Stimulated activated CD8-positive, alpha-beta memory T cell treated with anti-CD3 and anti-CD28 coated beads, Interleukin-4, amount 100 ng/mL, for 4 hours (primary cell): ENCODE measurements at places on chromosomes 4 and X.

- no peak for DNase-seq
These were observed 18.8 kb upstream of the METAP1 start for GRCh38 chr4:98976716-98977115.

GRCh38 chr4:76087007-76087769, 12.7 kb downstream of the ART3 start:
- DNase-seq: no peak

DNA sequence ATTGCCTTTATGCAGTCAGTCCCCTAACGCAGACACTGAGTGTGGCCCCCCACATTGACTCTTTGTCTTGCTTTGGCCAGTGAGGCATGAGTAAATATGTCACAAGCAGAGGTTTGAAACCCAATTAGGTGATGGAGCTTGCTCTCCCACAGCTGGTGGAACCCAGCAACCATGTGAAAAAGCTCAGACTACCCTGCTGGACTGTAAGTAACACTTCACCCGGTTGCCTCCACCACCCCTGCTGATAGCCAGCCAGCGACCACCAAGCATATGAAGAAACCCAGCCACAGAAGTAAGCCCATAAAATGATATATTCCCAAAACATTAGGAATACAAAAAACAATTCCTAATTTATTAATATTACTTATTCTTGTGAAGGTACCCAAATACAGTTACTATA, 21.6 kb upstream of the PDCL2 start:
- DNase-seq: no peak

- DNase-seq: no peak
These were observed 702 bp downstream of the TSPAN5 start for GRCh38 chr4:98657531-98658286.

DNA sequence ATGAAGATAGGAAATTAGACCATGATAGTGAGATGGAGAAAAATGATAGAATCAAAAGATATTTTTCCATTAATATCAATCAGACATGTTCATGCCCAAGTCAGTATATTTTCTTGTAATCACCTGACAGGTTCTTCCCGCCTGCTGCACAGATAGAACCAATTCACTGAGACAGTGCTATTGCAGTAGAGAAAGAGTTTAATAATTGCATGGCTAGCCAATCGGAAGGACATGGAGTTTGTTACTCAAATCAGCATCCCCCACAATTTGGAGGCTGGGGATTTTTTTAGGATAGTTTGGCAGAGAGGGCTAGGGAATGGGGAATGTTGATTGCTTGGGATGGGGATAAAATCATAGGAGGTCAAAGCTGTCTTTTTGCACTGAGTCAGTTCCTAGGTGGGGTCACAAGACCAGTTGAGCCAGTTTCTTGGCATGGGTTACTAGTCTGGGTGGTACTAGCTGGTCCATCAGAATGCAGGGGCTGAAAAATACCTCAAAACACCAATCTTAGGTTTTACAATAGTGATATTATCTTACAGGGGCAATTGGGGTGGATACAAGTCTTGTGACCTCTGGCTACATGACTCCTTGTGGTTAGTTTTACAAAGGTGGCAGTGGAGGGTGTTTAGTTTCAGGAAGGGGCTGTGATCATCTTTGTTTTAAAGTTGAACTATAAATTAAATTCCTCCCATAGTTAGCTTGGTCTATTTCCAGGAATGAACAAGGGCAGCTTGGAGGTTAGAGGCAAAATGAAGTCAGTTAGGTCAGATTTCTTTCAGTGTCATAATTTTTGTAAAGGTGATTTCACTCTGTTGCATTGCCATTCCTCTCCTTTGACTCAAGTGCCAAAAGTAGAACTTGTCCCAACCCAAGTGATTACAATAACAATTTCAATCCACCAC, 100.3 kb upstream of the PDE5A start:
- DNase-seq: no peak

DNA sequence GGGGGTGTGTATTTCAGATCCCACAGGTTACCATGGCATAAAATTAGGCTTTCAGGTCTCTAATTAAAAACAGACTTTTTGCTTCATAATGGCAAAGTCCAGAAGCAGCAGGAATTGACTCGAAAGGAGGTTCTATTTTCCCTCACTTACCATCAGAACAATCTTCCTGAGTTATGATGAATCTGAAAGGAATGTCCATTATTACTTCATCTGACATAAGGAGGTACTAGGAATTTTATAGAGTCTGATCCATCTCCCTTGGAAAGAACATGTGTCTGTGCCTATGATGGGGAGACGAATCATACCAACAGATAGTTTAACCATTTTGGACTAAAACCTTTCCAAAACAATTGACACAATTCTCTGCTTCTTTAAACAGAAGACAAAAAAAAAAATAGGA, 206.3 kb upstream of the FGF13 start:
- no peak for DNase-seq

DNA sequence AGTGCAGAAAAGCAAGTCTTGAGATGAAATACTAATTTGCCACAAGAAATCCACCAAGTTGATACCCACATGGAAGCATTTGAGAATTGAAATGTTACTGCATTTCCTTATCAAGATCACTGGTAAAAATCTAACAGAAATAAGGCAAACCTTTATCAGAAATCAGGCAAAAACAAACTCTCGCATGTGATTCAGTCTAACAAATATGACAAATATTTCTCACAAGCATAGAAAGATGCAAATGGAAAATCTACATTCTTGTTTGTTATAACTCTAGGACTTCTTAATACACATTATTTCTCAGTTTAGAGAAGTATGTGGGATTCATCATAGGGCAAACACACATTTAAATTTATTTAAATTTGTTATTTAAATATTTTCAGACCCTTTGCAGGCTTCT, 52.9 kb downstream of the TXK start:
- no peak for DNase-seq

DNA sequence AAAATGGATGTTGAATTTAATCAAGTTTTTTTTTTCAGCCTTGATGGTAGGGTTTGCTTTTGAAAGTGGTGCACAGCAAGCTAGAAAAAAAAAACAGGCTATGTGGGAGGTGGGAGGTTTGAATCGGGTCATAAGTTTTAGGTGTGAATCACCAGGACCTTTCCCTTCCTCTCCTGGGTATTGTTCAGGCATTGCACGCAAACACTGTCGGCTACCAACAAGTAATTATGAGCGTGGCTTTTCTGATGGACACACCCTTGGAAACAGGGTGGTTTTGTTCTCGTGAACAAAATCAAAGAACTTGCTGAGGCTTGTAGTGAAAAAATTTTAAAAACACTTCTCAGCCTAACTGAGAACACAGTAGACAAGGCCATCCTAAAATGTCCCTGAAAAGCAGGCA, 18.1 kb downstream of the PIR start:
- no peak for DNase-seq

DNA sequence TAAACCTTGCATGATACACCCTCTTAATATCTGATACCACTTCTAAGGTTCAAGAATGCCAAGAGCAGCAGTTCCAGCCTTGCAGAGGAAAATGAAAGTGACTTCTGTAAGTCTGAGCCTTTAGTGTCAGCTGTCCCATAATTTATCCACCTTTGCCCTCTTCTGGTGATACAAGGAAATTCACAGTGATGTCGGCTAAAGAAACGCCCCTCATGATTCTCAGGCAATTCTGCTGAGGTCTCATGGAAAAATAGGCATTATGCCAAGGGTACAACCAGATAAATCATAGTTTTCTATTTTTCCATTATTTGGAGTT, 172.2 kb upstream of the CXCL13 start:
- DNase-seq: no peak

DNA sequence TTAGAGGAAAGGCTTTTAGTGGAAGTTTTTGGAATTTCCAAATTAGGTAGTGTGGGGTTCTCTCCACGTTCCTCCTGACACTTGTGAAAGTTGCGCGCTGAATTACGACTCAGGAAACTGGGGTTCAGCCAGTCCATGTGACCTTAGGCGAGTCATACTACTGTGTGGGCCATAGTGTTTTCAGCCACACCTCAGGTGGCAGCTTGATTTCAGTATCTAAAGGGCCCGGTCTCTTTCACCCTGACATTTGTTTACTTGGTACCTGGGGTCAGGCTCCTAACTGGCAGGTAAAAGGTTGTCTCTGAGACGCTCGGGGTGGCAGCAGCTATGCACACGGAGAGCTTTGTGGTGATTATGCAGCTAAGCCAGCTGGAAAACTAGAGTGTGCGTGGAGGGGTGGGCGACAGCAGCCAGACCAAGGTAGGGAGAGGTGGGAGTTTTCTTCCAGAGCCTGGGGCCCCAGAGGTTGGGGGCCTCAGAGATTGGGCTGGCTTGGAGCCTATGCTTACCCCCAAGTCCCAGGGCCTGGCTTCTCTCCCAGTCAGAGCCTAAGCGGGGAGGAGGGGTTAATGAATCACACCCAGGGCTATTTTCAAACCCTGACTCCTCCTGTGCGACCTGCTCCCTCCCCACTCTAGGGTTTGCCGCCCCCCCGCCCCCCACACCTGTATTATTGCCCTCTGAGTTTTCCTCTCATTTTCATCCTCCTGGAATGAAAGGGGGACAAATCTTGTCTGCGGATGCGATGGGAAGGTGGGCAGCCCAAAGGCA, 47.2 kb downstream of the STARD8 start:
- no peak for DNase-seq

- DNase-seq: no peak
These were observed 75.0 kb downstream of the TBC1D9 start for GRCh38 chr4:140681201-140681600.

- DNase-seq: no peak
These were observed 137.1 kb downstream of the MID1 start for GRCh38 chrX:10483191-10483831.

DNA sequence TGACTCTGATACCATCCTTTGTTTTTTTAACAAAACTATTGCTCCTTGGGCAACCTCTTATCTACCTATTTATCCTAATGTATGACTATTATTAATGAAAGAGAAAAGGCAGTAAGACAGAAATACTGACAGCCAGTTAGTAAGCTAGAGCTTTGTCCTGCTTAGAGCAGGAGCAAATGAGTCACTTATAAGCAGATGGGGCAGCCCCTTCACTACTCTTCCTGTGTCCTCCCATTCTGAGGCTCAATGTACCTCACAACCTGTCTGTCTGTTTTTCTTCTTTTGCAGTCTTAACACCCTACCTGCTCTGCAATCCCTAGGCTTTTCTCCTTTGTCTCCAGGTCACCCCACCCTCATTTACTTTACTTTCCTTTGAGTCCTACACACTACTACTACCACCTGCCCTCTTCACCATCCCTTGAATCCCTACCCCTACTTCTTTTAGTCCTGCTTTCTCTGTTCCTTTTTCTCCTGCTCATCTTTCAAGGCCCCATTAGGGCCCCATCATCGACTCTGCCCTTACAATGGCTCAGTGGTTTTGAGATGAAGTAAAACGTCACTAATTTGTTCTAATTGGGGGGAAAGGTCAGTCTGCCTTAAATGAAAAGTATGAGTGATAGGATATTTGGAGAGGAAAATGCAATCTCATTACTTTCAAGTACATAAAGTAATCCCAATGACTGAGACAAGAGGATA, 294.3 kb downstream of the GUCY2F start:
- DNase-seq: no peak

- no peak for DNase-seq
These were observed 21.5 kb downstream of the HAND2 start for GRCh38 chr4:173508386-173509035.

DNA sequence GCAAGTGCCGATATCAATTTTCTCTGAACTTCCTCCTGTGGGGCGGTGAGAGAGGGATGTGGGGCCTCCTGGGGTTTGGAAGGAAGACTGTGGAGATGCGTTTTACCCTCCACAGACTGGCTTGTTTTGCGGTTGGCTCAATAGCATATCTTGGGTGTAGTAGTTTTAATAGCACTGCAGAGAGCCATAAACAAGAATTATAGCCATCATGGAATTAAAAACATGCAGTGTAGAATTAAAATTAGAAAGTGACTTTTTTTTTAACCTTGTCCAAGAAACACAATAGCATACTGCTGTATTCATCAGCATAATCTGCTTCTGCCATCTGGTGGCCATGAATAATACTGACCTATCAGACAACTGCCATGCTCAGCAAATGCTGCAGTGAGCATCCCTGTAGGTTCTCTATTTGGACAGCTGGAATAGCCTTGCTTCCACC, 47.3 kb upstream of the SCML1 start:
- no peak for DNase-seq

GRCh38 chr4:181006499-181007260, 1236.5 kb upstream of the TENM3 start:
- no peak for DNase-seq

DNA sequence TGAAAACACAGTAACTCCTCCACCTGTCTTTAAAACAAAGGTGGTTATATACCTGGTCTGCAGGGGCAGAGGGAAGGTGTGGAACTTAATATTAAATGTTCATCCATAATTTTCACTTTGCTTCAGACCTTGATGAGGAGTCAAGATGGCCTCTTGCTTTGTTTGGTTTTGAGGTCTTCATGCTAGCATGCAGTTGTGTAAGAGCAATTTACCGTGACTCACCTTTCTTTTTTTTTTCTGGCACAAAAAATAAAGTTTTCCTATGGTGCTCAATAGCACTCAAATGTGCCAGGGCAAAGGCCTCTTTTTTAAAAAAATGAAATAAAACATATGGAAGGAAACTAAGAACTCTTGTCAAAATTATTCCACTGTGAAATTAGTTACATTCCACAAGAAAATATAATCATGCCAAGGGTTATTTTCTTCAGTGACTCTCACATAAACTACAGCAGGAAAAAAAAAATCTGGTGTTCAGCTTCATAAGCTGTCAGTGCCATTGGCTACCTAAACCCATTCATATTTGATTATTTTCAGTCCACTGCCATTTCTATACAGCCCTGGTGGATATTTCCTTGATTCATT, 128.2 kb downstream of the SLC7A11 start:
- no peak for DNase-seq

- DNase-seq: no peak
These were observed 39.2 kb upstream of the MSMO1 start for GRCh38 chr4:165288226-165288625.

GRCh38 chr4:113467581-113467980, 294.0 kb downstream of the CAMK2D start:
- DNase-seq: no peak

DNA sequence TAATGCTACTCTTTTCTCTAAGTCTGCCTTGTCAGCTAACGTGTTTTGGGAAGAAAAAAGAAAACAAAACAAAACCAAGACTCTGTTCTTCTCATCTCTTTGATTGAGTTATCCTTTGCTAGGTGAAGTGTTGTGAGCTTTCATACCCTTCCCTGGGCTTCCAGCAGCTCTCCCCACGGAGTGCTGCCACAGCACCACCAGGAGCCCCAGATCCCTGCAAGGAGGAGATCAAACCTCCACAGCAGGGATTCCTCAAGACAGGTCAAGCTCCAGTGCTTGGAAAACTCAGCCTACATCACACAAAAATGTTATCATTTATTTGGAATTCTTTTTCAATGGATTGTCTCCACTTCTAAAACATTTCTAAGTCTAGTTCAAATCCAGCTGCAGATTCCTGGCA, 1981.9 kb upstream of the TENM3 start:
- DNase-seq: no peak
